ENCODE measurements at places on chromosomes 2 and 18.

DNA sequence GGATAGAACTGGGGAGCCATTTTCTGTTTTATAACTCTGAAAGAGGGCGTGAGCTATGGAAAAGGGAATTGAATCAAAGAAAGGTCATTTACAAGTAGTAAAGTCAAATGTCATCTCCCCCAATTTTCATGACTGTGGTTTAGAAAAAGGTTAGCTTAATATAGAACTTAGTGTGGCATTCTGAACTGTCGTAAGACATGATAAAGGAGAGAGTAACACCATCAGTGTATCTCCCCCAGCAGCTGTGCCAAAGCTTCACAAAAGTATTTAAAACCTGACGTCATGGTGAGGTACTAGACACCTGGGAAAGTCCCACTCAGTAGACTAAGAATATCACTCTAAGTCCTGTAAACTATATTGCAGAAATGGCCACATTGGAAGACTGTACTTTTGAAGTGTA lies 5.8 kb upstream of the IKZF2 start:
- DNase-seq: peak; percentile 23

DNA sequence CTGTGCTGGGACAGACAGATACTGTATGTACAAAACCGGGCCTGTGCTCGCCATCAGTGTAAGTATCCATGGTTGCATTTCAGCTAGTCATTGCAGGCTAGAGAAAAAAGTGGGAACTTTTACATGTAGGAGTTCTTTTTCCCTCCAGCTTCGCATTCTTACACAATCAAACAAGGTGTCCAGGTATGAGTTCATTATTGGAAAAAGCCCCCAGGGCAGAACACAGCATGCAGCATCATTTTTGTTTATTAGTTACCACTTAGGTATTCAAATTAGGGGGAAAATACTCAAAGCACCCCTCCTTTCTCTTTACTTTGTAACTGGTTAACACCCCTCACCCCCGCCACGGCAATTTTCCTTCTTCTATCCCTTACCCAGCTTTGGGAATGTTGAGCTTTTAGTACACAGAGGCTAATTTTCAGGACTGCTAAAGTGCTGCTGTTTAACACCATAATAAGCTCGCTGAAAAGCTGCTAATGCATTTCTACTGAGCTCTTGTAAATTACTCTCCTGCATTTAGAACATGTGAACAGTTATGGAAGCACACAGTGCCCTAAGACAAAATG lies 13.6 kb downstream of the UPP2 start:
- DNase-seq: no peak

DNA sequence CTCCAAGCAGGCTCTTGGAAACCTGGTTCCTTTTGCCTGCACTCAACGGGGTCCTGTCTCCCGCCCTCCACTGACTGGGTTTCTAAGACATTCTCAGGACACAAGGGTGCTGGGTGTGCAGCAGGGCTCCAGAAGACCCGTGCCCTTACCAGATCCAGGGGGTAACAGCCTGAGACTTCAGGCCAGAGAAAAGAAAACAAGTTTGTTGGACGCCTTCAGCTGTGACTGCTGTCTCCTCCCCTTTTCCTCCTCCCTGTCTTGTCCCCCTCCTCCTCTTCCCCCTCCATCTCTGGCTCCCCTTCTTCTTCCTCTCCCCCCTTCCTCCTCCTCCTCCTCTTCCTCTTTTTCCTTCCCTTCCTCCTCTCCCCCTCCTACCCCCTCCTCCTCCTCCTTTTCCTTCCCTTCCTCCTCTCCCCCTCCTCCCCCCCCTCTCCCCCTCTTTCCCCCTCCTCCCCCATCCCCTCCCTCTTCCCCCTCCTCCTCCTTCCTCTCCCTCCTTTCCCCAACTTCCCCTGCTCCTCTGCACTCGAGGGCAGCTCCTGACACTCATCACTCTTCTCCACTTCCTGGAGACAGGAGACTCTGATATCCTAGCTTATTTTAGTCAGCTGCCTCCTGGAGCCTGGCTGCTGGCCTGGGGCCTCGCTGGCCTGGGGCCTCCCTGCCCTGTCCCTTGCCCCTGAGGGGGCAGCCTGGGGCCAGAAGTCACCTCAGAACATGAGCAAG lies 12.4 kb downstream of the ADRA2B start:
- no peak for DNase-seq

DNA sequence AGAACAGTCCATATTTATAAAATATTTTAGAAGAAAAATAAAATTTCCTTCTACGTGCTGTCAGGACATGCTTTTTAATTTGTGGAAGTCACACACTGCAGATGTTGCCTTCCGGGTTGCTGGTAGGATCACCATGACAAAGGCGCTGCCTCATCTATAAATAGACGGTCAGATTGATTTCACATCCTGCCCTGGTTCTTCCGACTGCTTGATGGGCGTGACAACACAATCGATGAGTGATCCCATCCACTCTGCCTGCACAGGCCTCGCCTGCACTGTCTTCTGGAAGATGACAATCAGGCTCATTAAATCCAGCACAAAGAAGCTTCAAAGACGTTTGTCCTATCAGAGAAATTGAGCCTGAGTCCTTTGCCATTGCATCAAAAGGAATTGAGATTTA lies 318.9 kb upstream of the TRIB2 start:
- no peak for DNase-seq

DNA sequence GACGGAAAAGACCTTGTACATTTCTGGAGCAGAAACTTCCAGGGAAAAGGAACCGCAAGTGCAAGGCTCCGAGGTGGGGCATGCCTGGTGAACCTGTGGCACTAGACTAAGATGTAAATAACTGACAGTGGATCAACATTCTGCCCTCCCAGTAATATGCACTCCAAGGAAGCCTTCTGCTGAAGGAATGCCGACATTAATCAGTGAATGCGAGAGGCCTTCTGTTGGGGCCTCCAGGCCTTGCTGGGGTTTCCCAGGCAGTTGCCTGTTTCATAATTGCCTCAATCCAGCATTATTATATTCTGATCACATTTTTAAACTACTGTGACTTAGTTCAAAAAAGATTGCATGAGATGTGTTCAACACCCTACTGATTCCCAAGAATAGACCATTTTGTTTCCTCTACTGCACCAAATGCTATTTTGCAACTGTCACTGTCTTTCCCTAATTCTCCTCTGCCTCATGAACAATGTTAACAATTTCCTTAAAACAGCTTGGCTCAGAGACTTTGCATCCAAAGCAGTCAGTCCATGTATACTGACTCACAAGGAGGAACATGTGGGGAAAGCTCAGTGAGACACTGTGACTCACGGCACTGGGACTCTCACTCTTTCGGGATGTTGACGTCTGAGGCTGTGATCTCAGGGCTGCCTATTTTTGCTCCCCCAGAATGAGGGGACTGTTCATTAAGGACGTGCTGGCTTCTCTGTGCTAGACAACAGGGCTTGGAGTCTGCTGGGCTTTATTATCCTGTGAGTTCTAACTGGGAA lies 10.5 kb upstream of the DSG2 start:
- DNase-seq: peak; percentile 88

DNA sequence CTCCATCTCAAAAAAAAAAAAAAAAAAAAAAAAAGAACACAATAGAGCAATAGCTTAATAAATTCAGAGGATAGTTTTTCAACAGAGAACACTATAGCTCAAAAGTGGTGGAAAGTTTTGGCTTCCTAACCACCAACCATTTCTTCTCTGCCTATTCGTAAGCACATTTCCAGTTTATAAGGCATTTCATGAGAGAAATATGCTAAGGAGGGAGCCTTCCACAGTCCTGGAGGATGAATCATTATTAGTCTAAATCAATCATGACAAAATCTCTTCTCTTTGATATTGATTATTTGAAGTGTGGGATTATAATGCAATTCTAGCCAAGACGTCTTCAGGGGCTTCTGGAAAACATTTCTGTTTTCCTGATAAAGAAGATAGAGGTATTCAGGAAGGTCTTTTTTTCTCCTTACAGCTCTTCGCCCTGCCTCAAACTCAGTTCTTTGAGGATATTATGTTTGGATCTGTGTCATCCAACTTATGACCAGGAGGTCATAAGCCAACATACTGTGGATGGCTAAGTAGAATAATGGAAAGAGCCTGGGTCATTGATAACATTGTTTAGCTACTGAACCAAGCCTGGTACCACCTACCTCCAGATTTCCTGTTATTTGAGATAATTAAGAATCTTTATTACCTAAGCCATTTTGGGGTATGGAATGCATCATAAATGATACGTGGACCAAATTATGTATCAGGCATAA lies 207.3 kb downstream of the TRIB2 start:
- peak; percentile 71 for DNase-seq

GRCh38 chr2:75431763-75432162 lies 129.0 kb downstream of the EVA1A start:
- no peak for DNase-seq

DNA sequence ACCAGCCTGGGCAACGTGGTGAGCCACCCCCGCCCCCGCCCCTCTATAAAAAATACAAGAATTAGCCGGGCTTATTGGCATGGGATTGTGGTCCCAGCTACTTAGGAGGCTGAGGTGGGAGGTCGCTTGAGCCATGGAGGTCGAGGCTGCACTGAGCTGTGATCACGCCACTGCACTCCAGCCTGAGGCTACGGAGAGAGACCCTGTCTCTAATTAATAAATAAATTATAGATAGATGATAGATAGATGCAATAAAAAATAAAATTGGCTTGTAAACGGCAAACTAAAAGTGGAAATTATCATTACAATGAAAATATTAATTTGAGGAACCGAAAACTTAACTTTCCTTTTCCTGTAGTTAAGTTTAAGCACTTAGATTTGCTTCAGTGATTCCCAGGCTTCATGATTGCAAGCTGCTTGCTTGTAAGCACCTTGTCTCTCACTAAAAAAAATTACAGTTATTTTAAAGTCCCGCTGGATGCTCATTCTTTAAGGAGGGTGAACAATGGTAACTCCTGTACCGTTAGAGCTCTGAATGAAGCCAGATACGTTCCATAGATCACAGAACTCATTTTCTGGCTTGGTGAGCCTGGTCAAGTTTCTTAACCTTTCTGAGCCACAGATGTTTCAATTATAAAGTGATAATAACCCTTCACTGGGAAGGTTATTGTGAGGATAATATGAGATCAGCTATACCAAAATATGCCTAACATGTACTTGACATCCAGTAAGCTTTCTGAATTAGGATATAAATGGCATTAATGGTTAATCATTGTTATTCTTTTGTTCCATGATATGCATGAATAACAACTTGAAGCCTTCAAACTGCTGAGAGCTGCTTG lies 9.3 kb upstream of the NARS1 start:
- DNase-seq: no peak

GRCh38 chr2:187581125-187581896 lies 27.1 kb upstream of the TFPI start:
- peak; percentile 52 for DNase-seq

DNA sequence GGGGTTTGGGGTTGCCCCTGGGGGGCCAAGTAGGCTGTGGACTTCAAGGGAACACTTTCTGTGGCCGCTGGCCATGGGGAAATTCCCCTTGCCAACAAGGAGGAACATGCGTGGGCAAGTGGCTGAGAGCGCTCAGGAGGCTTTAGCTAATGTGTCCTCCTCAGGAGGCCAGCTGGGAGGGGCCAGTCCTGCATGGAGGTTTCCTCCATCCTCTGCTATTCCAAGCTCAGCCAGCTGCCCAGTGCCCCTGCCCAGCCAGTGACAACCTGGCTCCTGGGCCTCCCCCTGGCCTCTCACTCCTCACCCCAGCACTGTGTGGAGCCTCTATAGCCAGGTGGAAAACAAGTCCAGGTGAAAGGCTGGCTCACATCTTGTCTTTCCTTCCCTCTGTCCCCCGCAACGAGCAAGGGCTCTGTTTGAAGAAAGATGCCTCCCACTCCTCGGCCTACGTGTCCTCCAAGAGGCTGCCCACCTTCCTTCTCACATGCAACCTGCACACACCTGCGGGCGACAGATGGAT lies 64.4 kb upstream of the DAPL1 start:
- no peak for DNase-seq

GRCh38 chr2:219273937-219274336 lies 5.2 kb upstream of the DNAJB2 start:
- DNase-seq: no peak

GRCh38 chr2:71891719-71892422 lies 255.8 kb downstream of the CYP26B1 start:
- DNase-seq: no peak

GRCh38 chr2:190863946-190864345 lies 16.7 kb upstream of the GLS start:
- no peak for DNase-seq

- DNase-seq: no peak
These were observed 7.1 kb upstream of the CEP68 start for GRCh38 chr2:65049010-65049639.

DNA sequence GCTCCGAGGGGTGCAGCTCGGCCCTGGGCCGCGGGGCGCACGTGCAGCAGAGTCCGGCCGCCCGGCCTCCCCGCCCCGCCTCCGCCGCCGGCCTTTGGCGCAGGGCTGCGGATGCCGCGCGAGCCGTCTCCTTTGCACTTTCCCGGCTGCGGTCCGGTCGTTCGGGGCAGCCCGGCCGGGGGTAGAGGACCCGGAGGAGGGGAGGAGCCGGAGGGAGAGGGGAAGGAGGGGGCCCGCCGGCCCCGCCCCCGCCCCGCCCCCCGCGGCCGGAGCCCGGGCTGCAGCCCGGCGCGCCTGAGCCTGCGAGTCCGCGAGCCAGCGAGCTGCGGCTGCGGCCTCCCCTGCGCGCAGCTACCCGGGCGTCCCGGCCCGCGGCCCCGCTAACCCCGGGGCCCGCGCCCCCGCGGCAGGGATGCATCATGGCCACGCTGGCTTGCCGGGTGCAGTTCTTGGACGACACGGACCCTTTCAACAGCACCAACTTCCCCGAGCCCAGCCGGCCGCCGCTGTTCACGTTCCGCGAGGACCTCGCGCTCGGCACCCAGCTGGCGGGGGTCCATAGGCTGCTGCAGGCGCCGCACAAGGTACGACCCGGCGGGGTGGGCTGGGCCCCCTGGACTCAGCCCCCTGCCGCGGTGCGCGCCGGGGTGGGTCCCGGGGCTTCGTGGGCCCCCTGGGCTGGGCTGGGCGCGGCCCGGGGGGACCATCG lies at the start of gene FHOD3:
FHOD3 (plus strand) TSS at position 297 of the 709 bp plus-strand sequence; CDS start at position 420, 123 bp downstream.
- DNase-seq: peak; percentile 49

DNA sequence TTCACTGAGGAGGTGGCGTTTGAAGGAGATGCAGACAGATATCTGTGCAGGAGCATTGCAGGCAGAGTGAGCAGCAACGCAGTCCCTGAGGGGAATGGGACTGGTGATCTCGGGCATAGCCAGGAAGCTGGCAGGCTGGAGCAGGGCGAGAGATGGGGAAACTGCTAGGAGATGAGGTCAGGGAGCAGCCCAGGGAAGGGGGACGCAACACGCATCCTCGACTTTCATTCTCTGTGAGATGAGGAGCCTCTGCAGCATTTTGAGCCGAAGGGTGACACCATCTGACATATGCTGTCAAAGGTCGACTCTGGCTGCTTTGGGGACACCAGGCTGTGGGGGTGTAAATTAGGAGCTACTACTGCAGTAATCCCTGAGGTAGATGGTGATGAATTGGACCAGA lies 4.3 kb upstream of the CHRNA1 start:
- DNase-seq: no peak

DNA sequence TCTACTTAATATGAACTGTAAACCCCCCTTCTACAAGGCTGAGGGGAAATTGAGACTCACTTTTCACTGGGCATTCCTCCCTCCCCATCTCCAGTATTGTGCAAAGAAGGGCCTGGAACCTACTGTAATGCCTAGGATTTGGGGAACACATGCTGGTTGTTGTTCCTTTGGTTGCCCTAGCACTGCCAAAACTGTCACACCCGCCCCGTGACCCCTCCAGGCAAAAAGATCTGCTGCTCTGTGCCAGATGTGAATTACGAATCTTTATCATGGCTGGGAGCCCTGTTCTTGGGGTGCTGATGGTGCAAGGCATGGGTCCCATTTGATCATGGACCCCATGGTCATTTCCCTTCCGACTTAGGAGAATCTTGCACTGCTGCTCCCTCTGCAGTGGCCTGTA lies 95.4 kb downstream of the CABLES1 start:
- no peak for DNase-seq

All from IMR-90 (cell line).